ENCODE measurements at places on chromosomes 6 and 20.
A peak's percentile ranks its signal among the peaks of the same experiment; 100 is the strongest.

GRCh38 chr20:32352121-32352720, 5.9 kb upstream of the ASXL1 start:
- DNase-seq, result no peak

DNA sequence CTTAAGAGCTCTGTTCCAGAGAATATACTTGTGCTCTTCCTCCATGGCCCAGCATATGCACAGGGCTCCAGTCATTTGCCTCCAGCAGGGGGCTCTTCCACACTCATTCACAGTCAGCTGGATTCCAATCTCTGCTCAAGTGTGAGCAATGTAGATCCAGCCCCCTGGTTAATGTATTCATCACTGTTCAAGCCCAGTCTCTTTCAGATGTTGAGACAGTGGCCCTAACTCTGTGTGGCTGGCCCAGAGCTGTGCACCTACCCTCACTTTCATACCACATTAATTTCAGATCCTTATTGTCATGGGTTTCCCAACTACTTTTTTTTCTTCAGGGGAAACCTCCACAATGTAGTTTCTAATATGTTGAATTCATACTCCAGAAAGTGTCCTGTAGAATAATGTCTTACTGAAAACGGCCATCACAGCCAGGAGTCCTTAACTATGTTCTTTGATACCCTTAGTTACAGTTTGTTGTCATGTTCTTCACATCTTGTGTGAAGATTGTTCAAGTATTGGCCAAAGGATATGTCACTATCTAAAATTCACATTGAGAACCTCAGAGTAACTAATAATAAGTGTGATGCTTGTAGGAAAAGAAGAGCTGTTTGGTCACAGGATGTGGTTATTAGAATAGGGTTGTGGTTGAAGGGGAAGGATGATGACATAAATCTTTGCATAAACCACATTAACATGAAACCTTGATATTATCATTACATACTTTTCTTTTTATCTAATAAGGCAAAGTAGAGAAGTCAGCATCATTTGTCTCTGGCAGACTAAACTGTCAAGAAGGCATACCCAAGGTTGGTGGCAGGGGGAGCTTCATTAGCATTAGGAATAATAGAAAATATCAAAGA, 14.4 kb upstream of the HLA-DQA1 start:
- peak; percentile 50 for DNase-seq

DNA sequence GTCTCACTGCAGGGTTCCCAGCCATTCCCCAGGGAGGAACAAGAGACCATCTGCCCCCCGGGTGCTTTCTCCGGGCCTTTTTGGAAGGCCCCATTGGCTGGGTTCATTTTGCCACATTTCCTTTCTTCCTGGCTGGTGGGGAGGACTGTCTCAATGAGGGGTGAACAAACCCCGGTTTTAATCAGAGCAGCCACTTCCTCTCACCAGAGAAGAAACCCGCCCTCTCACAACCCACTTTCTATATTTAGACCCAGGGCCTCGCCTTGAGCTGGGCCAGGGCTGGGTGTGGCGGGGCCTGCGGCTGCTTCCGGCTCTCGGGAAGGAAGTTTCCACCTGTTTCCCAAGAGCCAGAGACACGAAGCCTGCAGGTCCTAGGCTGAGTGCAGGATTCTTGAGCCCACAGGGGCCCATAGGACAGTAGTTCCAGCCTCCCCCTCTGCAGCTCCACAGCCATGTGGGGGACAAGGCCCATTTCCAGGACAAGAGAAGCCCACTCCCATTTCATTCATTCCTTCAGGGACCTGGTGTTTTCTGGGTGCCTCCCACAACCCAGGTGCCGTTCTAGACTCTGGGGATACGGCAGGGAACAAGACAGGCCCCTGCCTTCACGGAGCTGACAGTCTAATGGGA, 41.8 kb downstream of the RBM38 start:
- peak; percentile 75 for DNase-seq

DNA sequence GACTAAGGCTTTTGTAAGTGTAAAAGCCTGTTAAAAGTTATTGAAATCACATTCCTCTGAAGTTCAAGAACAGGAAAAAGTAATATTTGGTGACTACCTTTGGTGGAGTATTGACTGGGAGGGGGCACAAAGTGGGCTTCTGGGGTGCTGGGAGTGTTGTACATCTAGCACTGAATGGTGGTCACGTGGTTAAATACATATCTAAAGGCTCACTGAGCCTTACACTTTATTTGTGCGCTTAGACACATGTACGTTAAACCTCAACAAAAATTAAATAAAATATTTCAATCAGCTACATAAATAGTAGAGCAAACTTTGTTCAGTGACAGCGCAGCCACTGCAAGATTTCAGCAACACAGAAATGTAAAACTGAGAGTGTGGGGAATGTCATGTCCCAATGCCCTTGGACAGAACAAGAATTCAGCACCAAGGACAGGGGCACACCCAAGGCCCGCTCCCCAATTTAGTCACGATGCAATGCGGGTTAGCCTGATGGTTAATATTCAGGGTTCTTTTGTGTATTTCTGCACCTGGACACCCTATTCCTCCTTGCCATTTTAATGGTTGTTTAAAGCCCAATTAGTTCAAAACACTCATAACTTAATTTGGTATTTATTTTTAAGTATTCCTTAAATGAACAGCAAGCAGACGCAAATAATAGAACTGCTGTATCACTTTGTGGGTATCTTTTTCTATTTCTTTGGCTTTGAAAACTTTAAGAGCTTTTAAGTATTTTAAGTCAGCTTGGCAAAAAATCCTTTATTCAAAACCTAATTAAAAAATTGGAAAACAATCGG, 37.4 kb downstream of the ANGPT4 start:
- DNase-seq, result peak; percentile 31

DNA sequence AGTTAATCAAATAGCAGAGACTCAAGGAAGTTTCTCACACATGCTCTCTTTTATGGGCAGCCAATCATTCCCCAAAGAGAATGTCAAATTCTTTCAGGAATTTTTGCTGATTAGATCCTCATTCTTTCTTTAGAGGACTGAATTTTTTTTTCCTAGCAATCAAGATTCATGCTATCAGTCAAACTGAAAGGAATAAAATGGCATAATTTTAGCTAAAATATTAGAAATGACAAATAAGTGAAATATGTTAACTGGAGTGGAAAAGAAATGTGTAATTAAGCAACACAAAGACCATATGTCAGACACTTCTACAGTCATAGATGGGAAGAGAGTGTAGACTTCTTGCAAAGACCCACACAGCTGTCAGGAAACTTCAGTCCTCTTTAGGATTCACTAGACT, 242.3 kb upstream of the RNF217 start:
- DNase-seq, result no peak

DNA sequence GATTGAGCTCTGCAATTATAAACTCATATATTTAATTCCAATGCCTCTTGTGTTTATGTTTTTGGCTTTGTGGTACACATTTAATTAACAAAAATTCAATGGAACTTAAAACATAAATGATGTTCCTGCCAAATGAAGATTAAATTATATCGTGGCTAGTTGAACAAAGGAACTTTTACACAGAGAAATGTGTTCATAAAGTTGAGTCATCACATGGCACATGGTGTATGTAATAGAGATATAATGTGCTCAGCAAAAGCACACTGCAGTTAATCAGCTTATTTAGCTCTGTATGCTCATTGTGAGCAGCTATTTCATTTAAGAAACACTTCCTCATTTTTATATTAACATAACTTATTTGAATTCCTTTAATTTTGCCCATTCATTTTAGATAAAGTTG, 1295.6 kb upstream of the CITED2 start:
- DNase-seq, result no peak

DNA sequence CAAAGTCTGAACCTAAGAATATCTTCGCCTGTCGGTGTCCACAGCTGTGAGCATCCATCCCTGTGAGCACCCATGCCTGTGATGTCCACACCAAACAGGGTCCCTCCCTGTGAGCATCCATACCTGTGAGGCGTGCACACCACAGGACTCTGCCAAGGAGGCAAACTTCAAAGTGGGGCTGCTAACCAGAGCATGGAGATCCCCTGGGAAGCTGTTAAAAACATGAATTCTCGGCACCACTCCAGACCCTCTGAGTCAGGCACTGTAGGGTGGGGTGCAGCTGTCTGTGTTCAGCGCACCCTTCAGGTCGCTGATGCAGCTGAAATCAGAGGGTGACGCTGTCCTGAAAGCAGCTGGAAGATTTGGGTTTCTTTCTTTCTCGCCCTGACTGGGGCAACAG, 85.4 kb upstream of the NXT1 start:
- no peak for DNase-seq

GRCh38 chr20:14384416-14385175, 47.2 kb upstream of the FLRT3 start:
- no peak for DNase-seq

GRCh38 chr6:12555267-12555666, 161.3 kb upstream of the PHACTR1 start:
- DNase-seq, result no peak

GRCh38 chr6:35681298-35681697, 7.4 kb downstream of the FKBP5 start:
- no peak for DNase-seq

GRCh38 chr6:119171864-119172588, 93.6 kb upstream of the FAM184A start:
- no peak for DNase-seq

GRCh38 chr6:18183766-18184165, 28.5 kb downstream of the KDM1B start:
- no peak for DNase-seq

DNA sequence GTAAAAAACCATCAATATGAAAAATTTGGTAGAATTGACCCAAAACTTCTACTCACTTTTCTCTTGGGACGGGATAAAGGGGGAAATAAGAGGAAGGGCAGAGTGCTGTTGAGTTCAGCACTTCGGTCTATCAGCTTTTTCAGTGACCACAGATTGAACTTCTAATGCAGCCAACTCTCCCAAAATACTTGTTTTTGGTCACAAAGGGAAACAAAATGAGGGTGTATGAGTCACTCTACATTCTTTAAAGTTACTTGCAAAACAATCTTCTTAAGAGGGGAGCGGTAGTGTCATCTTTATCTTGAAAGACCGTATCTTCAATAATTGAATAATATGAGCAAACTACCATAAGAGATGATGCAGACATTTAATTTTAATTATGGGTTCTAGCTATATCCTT, 661.3 kb downstream of the CD109 start:
- no peak for DNase-seq

DNA sequence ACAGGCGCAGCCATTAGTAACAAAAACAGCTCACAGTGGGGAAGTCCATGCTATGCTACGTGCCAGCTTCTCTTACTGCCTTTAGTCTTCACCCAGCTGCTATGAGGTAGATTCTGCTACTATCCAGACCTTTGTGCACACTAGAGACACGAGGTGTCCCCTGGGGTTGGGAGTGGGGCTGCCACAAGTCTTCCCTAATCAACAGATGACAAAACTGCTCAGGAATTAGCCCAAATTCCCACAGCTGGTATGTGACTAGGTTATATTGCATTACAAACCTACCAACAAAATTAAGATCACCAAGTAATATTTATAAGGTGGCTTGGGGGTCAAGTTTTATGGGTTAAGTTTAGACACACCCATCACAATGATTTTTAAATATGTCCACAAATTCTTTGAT, 63.3 kb downstream of the PSMB1 start:
- DNase-seq, result no peak
